ENCODE measurements at places on chromosomes 2 and 18.

DNA sequence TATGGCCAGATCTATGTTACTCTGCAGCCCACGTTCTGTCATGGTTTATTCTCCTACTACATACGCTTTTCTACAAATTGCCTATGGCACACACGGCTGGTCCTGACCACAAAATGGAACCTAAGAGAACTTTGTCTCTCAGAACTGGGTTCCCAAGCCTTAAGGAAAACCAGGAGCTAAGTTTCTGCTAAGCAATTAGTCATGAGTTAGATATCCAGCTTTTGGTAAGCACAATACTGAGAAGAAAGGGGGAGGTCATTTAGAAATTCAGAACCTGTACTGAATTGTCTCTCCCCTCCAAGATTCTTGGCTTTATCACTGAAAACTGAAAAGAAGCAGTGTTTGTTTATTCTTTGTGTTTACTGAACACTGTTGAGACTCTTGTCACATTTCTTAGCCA lies 283.5 kb upstream of the TANK start:
- DNase-seq, result no peak

DNA sequence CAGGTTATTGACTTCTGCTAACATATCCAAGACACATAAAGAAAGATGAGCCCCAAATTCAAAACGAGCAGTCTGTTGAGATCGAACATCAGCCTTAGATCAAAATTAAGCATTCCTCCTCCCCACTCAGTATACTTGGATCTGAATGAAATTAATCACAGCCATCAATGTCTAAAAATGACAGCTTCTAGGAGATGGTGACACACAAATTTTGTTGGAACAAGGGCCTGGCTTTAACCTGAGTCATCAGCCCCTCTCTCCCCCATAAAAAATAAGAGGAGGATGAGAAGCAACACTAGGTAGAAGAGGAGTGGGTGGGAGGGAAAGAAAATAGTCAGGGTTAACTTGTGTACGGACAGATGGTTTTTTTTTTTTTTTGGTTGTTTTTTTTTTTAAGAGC lies 223.1 kb downstream of the EXOC6B start:
- no peak for DNase-seq

DNA sequence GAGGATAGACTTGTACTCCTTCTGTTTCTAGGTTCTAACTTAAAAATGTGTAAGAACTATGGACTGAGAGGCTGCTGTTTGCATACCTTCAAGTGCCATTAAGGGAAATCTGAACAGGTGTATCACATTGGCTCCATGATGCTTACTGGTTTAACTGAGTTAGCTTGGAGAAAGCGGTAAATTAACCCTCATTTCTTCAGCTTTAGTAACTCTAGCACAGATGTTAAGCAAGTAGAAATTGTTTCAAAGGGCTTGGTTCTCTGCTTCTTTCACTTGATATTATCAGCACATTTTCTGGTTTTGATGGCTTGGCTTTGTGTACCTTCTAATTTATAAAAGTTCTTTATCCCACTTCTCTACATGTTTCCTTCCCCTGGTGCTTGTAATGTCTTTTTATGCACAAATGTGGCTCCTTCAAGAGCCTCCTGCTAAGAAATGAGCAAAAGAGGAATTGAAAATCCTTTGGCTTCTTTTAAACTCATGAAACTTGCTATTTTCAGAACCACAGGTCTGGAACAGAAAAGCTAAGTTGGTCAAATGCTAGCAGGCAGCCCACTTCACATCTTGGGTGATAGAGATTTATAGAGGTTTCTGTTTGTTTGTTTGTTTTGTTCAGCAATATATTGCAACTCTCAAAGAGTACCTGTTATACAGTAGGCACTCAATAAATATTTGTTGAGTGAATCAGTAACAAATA lies 249.9 kb upstream of the THUMPD2 start:
- no peak for DNase-seq

DNA sequence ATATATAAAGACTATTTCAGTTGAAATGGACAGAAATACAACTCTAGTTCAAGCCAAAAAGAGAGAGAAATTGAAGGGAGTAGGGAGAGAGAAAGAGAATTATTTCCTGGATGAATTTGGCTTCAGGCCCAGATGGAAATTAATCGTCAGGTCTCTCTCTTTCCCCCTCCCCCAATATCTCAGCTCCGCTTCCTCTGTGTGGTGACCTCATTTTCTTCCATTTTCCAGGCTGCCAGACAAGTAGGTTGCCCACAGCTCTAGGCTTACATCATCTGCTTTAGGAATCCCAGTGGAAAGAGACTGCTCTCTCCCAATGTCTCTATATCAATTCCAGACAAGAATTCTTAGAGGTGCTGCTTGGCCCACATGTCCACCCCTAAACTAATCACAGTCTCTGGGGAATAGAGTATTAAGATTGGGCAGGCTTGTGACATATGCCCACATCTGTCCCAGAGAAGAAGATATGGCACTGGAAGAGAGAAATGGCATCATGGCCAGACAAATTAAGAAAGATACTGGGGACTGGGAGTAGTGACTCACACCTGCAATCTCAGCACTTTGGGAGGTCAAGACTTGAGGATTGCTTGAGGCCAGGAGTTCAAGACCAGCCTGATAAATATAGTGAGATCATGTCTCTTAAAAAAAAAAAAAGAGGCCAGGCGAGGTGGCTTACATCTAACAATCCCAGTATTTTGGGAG lies 37.2 kb upstream of the CFAP36 start:
- no peak for DNase-seq

DNA sequence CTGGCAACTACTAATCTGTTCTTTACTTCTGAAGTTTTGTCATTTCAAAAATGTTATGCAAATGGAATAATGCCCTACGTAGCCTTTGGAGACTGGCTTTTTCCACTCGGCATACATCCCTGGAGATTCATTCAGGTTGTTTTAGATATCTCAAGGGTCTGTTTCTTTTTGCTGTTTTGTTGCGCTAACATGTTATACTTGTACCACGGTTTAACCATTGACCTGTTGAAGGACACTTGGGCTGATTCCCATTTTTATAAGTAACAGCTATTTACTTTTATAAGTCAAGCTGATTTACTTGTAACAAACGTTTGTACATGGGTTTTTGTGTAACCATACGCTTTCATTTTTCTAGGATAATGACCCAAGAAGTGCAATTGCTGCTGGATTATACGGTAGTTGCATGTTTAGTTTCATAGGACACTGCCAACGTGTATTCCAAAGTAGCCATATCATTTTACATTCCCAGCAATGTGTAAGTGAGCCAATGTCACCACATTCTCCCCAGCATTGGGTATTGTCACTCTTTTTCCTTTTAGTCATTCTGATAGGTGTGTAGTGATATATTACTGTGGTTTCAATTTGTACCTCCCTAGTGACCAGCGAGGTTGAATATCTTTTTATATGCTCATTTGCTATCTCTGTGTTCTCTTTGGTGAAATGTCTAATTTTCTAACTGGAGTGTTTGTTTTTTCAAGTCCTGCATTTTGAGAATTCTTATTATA lies 36.5 kb upstream of the STAT4 start:
- DNase-seq, result no peak

- DNase-seq, result no peak
Observed at GRCh38 chr18:71327850-71328249, 1039.0 kb downstream of the SOCS6 start.

GRCh38 chr2:217611056-217611455 lies 391.7 kb downstream of the TNS1 start:
- no peak for DNase-seq

DNA sequence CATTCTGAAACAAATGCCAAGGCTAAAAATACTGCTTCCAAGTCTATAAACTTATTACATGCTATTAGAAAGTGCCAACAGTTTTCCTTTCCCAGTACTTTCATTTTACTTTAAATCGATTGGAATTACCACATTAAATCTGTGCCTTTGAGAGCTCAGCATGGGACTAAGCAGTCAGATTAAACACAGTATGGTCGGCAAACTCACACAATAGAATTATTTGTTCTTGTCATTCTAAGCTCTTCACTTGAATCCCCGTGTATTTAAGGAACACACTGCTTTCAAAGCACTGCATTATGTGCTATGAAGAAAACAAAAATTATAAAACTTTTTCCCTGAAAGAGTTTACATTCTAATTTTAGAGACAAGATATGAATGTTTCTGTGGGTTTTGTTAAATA lies 444.4 kb upstream of the SLC39A10 start:
- no peak for DNase-seq

DNA sequence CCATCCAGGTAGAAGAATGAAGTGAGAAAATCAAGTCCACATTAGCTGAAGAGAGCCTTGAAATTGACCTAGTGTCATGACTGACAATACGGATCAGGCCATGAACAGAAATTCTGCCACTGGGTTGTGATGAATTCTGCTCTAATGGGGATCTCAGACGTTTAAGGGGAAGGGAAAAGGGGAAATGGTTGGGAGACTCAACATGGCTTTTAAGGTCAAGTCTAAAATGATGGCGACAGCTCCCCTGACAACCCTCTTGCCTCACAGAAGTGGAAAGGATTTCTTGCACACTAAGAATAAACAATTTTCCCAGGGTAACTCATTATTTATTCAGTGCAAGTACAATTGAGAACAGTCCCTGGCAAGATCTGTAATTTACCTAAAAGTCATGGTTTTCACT lies 302.5 kb upstream of the ACVR2A start:
- no peak for DNase-seq

DNA sequence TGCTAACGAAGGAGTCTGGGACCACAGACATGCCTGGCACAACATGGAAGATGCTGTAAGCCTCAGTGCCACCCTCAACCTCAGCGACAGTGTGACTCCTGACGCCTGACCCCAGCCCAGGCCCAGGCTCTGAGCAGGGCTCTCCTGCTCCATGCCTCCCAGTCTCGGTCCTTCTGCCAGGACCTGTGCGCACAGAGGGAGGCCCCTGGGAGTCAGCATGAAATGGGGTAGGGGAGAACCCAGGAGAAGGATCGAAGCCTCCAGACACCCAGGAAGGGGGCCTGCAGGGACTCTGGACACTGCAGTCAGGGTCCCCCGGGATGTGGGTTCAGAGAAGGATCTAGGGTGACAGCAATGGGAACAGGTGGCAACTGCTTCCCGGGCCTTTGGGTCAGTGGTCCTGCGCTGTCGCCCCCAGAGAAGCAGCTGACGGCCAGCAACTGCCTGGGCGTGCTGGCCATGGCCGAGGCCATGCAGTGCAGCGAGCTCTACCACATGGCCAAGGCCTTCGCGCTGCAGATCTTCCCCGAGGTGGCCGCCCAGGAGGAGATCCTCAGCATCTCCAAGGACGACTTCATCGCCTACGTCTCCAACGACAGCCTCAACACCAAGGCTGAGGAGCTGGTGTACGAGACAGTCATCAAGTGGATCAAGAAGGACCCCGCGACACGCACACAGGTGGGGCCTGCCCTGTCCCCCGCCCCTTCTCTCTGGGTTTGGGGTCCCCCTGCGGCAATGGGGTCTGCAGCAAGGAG lies 233.9 kb downstream of the ATAD2B start:
- no peak for DNase-seq

GRCh38 chr2:68698567-68699377 lies 35.8 kb upstream of the ARHGAP25 start:
- no peak for DNase-seq

DNA sequence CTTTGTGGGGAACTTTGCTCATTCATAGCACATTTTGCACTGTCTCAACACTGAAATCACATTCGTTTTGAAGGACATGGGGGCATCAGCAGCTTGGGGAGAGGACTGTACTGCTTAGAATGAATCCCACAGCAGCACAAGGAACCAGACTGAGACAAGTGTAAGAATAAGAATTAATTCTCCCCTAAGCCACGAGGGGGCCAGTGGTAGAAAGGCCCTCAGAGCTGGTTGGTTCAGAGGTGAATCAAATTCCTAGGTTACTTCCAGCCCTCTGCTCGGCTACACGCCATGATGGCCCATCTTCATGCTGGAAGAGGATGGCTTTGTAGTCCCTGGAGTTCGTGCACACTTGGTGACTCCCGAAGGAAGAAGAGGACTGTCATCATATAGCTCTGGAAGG lies 12.0 kb upstream of the MC5R start:
- DNase-seq, result no peak

DNA sequence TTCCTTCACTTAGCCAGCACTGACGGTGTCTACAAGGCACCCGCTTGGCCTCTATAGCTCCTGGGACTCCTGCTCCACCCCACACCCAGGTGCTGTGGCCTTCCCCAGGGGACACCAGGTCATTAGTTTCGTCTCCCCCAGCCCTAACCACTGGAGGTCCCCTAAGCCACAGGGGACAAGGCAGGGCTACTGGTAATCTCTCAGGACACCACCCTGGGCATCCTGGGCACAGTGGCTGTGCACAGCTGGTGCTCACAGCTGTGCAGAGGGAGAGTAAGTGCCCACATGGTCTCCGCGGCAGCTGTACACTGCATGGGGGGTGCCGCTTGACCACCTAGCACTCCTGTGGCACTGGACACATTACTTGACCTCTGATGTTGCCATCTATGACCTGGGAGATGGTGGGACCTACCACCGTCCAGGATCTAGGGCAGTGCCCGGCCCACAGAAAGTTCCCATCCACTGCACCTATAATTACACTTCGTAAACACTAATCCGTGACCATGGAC lies 134.0 kb downstream of the HDAC4 start:
- no peak for DNase-seq

DNA sequence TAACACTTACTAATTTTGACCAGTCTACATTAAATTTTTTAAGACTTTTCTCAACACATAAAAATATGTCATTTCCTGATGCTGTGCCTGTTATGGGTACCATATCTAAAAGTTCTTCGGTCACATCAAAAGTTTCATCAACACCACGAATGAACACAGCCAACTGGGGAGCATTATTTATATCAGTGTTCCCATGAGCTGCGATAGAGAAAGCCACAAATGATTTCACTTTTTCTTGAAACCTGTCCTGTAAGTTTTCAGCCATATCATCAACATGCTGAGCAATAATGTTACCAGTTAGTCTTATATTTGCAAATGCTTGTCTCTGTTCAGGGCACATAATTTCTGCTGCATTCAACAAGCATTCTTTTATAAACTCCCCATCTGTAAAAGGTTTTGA lies 30.4 kb upstream of the NCL start:
- no peak for DNase-seq

DNA sequence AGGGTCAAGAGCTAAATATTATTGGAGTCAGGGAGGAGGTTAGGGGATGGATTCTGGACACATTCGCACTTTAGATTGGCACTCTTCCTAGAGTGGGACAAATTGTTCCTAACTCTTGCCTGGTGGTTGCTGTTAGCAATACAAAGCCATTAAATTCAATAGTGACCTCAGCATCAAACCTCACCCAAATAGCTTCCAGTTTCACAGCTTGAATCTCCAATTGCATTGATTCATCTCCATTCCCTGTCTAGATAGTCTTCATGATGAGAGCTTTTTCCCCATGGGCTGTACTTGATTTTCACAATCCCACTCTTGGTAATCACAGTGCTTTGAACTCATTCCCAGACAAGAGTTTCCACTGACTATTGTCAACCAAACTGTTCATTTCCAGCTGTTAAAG lies 585.9 kb upstream of the SYT4 start:
- no peak for DNase-seq

DNA sequence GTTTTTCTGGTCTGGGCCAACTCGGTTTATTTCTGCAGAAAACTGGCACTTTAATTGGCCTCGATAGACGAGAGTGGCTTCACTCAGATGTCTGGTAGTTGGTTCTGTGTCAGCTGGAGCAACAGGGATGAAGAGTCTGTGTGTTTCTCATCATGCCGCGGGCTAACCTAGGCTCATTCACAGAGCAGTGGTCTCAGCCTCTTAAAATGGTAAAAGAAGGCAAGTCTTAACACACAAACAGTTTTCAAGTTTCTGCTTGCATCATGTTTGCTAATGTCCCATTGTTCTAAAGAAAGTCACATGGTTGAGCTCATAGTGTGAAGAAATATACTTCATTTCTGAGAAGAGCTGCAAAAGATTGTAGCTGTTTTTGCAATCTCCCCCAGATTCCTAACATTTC lies 37.5 kb upstream of the ANXA4 start:
- no peak for DNase-seq

Measured in stimulated activated CD8-positive, alpha-beta memory T cell treated with anti-CD3 and anti-CD28 coated beads, Interleukin-4, amount 100 ng/mL, for 1 hour (primary cell).